ENCODE measurements at places on chromosomes 2 and 18.
A peak's percentile ranks its signal among the peaks of the same experiment; 100 is the strongest.

DNA sequence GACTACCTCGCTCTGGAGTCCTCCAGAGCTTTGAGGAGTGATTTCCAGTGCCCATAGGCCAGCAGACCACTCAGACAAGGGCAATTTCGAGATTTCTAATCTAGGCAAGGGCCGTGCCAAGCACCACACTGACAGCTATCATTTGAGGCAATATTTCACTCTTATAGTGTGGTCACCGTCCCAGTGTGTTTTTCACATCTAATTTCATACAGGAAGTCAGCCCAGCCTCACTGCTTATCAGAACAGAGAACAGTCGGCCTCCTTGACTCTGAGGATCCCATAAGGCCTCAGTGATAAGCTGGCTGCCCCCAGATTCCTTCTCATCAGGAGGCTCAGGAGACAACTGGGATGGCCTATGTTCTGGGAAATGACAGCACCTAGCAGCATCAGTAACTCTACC lies 581 bp downstream of the CAPN14 start:
- DNase-seq = no peak

GRCh38 chr2:98649135-98649991 lies 41.0 kb downstream of the UNC50 start:
- DNase-seq = peak; percentile 74

DNA sequence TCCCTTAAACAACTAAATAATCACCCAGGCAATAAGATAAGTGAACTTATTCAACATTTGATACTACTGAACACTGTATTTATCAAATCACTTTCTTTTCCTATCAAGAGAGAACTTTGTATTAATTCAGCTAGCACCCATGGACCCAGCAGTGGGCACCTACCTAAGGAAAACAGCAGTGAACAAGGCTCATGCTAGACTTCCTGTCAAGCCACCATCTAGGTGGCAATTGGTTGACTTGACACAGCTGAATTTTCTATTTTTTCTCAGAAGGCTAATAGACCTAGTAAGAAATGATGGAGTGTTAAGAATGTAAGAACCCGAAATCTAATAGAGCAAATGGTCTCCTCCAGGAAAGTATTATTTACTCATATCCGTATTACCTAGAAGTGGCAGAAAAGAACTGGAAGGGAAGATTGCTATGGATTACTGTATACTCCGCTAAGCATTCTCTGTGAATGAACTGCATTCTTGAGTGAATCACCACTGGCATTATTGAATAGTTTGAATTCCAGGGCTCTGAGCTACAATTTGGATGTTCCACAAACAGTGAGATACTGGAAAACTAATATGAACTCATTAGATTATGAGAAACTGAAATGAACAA lies 988.2 kb upstream of the CDH2 start:
- no peak for DNase-seq

- DNase-seq = no peak
These were observed 5.5 kb upstream of the GPR45 start for GRCh38 chr2:105236060-105236424.

DNA sequence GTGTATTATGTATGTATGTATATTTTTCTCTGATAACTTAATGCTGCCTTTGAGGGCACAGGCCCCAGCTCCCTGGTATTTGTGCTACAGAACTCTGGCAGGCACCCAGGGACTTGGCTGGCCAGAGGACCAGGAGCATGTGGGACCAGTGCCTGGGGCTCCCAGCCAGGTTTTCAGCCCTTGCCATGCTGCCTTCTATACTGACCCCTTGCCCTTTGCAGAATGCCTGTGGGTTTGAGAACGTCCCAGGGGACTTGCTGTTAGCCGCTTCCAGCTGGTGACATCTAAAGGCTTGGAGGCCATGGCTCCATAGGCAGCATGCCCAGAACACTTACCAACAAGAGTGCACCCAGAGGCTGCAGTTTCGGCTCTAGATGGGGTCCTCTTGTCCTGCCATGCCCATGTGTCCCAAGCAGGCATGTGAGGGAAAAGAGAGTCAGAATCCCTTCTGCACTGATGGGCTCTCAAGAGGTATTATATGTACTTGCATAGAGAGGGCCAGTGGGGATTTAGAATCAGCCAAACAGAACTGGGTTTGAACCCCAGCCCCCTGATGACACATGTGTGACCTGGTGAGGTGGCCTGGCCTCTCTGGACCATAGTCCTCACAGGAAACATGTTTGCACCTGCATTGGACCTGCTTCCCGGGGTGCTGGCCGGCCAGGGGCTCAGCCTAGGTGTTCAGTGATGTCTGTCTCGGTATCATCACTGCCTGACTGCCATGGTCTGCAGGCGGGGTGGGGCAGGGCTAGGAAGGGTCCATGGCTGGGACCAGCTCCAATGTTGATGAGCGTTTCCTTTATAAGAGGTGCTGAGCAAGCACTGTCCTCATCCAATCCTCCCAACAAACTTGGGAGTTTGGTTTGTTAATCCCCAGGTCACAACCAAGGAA lies 119.2 kb upstream of the FHL2 start:
- peak; percentile 88 for DNase-seq

GRCh38 chr18:55647331-55647730 lies 59.3 kb upstream of the TCF4 start:
- DNase-seq = no peak

GRCh38 chr2:86636842-86637241 lies 13.2 kb upstream of the RNF103 start:
- DNase-seq = no peak

DNA sequence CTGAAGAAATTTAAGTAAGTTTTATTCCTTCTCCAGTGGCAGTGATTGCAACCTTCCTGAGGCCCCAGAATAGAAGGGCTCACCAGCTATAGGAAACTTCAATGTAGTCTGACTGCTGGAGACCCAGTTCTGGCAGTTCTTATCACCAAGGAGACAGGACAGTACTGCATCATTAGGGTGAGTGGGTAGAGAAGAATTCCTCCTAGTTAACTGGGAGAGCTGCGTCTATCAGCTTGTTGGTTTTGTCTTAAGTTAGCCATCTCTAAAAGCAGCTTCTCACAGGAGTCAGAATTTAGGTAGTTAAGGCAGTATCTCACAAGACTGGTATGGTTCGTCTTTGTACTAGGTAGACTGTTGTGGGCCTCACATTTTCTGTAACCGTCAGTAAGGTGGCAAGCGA lies 3.3 kb upstream of the MSTN start:
- DNase-seq = no peak

DNA sequence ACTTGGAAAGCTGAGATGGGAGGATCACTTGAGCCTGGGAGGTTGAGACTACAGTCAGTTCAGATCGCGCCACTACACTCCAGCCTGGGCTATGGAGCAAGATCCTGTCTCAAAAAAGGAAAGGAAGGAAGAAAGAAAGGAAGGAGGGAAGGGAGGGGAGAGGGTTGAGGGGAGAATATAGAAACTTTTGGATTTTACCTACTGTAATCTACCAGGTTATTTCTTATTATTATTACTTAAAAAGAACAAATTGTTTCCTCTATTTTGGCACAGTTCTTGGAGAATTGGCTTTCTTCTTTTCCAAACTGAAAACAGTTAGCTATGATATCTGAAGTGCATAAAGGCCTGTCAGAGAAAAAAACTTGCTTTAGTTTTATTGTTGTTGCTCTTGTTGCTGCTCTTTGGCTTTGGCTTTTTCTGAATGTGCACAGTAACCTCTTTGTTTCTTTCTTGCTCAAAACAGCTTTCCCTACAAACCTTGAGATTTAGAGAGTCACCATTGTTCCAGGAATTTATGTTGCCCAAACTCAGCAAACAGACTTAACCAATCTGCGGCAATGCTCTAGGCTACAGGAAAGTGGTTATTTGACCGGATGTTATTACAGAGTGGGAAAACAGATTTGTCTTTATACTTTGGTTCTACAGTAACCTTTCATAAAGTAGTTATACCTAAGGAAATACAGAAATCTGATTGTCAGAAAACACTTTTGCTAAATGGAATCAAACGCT lies 214.9 kb downstream of the XIRP2 start:
- no peak for DNase-seq

GRCh38 chr2:69237070-69237670 lies 149.9 kb downstream of the GFPT1 start:
- DNase-seq = no peak

DNA sequence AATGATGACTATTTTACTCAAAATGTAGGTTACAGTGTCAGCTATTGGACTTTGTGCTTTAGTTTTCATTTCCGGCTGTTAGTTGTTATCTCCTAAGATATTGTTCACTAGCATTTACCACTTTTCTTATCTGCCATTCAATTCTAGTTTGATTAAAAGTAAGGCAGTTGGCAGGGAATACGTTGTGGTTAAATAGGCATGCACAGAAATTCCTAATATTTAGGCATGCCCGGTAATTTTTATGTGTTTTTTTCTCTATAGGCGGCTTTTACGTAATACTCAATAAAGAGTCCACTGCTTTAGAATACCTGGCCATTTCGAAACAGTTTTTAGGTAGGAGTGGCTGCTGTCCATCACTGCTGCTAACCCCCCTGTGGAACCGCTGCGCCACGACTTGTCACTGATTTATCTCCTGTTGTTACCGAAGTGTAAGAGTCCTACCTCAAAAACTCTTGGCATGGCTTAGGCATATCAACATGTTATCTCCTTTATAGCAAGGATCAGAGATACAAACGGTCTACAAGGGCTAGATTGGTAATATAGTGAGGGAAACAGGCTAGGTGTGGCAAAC lies 39.5 kb downstream of the BABAM2 start:
- DNase-seq = no peak

- DNase-seq = no peak
These were observed 25.0 kb downstream of the DCDC2C start for GRCh38 chr2:3728104-3729054.

GRCh38 chr2:71507476-71507875 lies 54.1 kb downstream of the DYSF start:
- no peak for DNase-seq

- no peak for DNase-seq
These were observed 90.4 kb downstream of the MBD2 start for GRCh38 chr18:54134053-54134452.

DNA sequence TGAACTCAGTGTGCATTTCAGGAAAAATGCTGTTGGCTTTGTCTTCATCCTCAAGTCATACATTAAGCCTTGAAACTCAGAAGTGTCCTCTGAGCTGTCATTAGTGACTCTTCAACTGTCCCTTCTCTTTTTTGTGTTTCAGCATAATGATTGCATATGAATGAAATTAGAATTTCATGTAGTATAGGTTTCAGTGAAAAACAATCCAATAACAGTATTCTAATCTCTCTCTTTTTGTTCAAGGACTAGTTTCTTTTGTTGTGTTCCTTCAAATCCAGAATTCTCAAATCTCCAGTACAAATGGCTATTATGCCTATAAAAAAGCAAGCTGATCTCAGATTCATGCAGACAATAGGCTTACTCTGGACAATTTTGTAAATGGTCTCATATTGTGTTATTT lies 133.5 kb downstream of the QPCT start:
- DNase-seq = no peak

DNA sequence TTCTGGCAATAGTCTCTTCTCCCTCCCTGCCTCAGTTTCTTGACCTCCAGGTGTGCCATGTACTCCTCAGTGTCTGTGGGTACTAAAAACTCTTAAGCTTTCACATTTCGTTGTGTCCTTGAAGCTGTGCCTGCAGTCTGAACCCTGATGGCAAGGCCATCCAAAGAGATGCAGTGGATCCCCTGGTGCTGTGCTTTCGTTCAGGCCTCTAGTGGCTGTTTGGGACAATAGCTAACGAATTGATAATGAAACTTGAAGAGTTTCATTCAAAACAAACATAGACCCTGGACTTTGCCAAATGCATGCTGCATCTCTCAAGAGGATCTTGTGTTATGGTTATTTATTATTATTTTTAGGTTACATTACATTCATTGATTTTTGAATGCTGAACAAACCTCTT lies 523.1 kb upstream of the FSIP2 start:
- DNase-seq = no peak

- no peak for DNase-seq
These were observed 61.0 kb upstream of the SLC25A52 start for GRCh38 chr18:31821545-31822171.

- no peak for DNase-seq
These were observed 173.6 kb downstream of the ADCYAP1 start for GRCh38 chr18:1078301-1078700.

GRCh38 chr2:195590861-195591205 lies 66.2 kb upstream of the SLC39A10 start:
- no peak for DNase-seq

DNA sequence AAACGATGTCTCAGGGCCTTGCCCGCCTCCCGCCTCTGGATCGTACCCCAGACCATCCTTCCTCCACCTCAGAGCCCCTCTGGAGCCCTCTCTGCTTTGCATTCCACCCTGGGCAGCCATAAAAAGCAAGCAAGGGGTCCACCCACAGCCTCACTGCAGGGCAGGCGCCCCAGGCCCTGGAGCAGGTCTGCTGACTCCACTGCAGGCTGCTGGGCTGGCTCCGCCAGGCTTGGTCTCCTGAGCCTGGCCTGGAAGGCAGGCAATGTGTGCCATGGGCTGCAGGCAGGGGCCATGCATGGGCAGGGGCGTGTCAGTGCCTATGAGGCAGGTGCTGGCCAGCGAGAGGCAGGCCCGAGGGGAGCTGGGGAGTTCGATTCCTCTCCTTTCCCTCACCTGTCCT lies 186.0 kb downstream of the ANKRD30B start:
- DNase-seq = no peak

DNA sequence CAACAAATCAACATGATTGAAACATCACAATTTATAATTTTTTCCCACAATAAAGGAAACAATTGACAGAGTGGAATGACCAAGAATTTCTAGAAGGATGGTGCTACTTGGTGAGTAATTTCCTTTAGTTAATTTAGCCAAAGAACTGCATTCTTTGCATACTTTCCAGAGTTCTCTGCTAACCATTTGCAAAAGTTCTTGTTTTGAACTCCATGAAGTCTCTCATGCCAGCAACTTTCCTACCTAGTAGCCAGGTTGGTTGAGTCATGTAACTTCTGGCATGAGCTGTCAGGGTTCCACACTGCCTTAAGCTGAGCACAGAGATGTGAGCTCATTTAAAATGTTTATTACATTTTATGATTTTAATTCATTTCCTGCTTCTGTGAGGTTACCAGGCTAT lies 539.6 kb downstream of the PID1 start:
- no peak for DNase-seq

- DNase-seq = no peak
These were observed 191.1 kb downstream of the CDH2 start for GRCh38 chr18:27985832-27986231.

DNA sequence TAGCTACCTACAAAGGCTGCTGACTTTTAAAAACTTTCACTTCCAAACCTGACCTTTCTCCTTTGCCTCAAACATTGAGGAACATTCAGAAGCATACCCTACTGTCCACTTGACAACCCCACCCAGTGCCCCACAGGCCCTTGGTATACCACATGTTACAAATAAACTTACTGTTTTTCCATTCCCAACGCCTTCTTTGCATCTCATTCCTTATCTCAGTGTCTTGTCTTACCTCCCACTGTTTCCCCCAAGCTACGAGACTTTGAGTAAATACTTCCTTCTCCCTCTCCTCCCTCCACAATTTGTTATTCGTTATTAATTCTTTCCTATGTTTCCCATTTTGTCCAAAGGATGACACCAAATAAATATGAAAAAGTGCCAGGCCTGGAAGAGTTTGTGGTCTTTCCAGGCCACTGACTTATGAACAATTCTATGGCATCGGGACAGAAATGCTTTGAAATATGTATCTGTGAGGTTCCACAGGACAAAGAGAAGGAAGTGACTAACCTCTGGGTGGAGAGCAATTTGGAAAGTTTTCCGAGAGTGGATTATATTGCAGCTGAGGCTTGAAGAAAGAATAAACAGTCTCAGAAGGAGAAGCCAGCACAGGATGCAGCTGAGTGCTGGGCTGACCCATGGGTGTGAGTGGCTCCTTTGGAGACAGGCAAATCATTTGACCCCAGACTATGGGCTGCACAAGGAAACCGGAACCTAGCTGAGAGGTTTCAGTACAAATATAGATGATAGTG lies 409.0 kb downstream of the LPIN1 start:
- no peak for DNase-seq

- no peak for DNase-seq
These were observed 230.3 kb upstream of the TRIB2 start for GRCh38 chr2:12486205-12487118.
